EL (cell line): ENCODE measurements at places on chromosomes 7 and 10.

GRCh38 chr7:66640802-66641525 lies 12.3 kb downstream of the KCTD7 start:
- DNase-seq = no peak

DNA sequence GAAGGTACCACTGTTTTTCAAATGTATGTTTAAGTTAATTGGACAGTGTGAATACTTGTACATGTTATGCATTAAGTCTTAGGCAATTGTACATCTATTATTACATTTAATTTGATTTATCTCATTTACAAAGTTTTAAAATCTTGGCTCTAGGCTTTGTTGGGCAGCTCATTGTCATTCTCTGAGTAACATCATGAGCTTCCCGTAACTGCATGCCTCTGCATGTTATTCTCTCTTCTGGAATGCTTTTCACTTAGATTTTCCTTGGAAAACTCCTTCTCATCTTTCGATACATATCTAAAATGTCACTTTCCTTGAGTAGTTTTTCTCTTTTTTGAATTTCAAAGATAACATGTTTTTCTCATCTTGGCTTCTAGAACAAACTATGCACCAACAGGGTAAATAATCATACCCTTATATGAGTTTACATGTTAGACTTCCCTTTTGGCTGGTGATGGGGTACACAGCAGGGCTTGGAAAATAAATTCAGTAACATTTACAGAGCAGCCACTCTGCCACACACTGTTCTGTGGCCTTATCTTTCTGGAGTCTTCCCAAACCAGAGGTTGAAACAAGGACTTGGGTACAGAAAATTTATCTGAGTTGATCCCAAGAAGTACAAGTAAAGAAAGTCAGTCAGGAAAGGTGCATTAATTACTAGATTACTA lies 42.2 kb upstream of the A1CF start:
- DNase-seq = no peak

DNA sequence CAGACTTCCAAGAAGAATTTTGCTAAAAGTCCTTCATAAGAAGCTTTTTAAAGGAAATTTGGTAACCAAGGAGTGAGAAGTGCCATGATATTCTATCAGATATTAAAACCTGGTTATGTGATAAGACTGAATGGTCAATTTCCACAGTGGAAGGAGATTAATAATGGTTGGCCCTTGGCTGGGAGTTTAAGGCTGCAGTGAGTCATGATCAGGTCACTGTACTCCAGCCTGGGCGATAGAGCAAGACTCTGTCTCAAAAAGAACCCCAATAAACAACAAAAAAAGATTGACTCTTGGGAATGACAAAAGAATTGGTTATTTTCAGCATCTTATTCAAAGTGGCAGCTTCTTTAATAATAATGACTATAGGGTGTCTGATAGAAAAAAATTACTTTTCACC lies 37.2 kb downstream of the EXOC4 start:
- DNase-seq = peak; percentile 38

DNA sequence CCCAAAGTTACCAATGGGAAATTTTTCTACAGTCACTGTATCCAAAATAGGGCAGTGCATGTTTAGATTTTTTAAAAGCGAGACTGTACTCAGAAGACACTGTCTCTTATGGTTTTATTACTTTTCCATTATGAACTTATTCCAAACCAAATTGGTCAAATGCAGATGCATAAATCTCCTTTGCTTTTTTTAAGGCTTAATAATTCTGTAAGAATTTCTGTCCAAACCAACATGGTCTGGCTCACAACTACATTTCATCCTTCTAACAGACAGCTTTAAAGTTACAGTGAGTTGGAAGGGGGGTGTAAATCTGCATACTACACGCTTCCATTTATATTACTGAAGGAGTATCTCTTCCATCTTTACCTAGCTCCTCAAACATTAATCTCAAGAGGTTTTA lies 199.2 kb downstream of the SLC25A13 start:
- no peak for DNase-seq

GRCh38 chr7:2523461-2523936 lies 3.9 kb downstream of the LFNG start:
- no peak for DNase-seq

GRCh38 chr7:50333221-50333651 lies 28.7 kb downstream of the IKZF1 start:
- no peak for DNase-seq

- no peak for DNase-seq
These were observed 7.5 kb upstream of the CAV2 start for GRCh38 chr7:116491887-116492653.

- no peak for DNase-seq
These were observed 12.2 kb downstream of the HNRNPA2B1 start for GRCh38 chr7:26188206-26188956.

DNA sequence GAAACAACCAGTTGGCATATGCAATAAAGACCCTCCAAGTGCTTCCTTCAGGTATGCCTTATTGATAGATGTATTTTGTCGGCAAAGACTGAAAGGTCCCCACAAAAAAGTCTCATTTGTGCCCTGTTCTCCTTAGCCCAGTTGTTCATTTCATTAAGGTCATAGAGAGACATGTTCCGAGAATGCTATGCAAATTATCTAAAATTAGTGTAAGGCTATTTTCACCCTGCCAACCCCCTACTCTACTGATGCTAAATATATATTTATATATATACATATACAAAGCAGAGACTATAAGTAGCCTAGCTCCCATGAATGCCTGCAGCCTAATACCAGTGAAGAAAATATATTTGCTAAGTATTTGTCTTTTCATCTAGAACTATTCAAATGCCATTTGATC lies 96.7 kb upstream of the ADO start:
- no peak for DNase-seq

GRCh38 chr7:43313628-43314378 lies 201.4 kb downstream of the HECW1 start:
- no peak for DNase-seq

DNA sequence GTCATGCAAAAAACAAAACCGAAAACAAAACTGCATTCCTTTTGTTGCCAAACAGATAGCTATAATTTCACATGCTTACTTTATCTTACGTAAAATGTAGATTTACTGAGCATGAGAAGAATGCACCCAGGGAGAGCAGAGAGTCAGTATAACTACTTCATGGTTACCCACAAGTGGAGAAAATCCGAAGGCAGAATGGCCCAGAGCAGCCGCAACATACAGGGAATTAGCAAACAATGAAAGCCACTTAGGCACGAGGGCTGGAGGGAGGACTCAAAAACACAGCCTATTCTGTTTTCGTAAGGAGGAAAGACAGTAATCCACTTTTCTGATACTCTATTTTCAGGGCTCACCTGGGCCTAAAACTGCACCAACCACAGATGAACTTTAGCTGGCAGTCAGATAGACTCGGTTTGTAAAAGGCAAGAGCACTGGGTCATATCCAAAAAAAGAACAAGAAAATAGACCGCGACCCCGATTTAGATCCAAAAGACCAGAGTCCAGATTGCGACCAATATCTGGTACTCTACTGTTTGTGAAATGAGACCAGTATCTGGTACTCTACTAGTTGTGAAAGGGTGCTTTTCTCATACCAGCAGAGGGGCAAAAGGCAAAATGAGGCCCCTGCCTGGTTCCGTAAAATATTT lies 1.3 kb downstream of the ITPRIP start:
- peak; percentile 53 for DNase-seq

- peak; percentile 64 for DNase-seq
These were observed 244.4 kb downstream of the RPS24 start for GRCh38 chr10:78278058-78278404.

DNA sequence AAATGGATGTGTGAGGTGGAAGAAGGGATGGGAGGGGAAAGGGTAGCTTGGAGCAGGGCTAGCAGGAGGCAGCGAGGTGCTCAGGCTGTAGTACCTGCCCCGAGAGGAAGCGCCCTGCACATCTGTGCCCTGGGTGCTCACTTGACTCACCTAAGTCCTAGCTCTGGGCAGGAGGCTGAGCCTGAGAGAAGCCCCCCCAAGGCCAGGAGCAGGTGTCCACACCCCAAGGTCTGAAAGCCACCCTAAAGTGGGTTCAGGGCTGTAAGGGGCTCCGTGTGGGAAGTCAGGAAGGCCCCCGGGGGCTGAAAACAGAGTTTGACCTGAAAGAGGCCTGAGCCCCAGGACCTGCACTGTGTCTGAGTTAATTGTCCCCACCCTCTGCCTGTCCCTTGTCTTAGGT lies 95.8 kb upstream of the PODXL start:
- no peak for DNase-seq

- no peak for DNase-seq
These were observed 572.0 kb downstream of the PTPRN2 start for GRCh38 chr7:158015403-158016179.

- DNase-seq = no peak
These were observed 111.2 kb downstream of the OSBPL3 start for GRCh38 chr7:24868741-24869140.

DNA sequence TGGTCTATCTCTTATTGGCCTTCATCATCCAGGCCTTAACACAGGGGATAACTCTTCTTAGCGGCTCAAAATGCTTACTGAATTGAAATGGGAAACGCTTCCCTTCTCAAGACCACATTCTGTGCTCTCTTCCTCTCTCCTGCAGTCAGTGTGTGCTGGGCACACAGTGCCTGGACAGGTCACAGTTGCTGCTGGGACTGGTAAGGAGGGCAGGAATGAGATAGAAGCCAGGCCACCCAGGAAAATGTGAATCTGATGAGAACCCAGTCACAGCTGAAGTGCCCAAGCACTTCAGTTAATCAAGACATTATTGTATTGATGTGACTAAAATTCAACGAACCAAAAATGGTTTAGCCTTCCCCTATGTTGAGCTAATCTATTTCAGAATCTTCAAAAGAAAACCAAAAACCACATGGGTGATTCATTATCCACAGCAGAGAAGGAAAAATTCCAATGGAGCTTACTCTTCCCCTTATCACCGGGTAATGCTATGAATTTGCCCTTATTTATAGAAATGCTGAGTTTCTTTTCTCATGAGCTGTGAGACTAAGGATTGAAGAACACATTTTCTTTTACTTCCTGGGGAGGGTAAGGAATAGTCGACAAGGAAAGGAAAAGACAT lies 41.2 kb upstream of the PLPP4 start:
- DNase-seq = peak; percentile 86

DNA sequence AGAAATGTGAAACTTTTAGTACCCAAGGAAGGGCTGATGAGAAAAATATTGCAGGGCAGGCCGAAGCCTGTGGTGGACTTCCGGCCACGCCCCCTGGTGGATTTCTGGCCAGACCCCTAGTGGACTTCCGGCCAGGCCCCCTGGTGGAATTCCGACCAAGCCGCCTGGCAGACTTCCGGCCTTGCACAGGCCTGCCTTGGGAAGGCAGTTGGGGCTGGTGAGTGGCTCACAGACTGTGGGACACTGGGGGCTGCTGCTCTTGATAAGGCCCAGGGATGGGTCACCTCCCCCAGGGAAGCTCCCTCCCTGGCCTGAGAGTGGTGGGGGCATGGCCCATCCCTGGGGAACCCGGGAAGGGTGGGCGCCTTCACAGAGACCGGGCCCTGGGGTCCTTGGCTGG lies 116.4 kb upstream of the MKI67 start:
- DNase-seq = no peak

DNA sequence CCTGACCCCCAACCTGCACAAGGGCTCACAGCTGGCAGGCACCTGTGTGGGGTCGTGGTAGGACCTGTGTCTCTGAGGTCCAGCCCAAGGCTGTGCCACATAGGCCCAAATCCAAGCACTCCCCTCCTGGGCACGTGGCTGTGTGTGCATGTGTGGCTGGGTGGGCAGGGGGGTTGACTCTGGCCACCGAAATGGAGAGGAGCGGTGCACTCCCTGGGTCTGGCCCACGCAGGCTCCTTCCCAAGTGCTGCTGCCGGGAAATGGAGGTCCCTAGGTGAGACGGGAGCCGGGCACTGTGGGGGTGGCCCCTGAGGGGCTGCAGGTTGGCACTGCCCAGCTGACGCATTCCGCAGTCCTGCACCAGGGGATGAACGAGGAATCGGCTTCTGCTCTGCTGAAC lies 528.1 kb downstream of the DNAJB6 start:
- no peak for DNase-seq

DNA sequence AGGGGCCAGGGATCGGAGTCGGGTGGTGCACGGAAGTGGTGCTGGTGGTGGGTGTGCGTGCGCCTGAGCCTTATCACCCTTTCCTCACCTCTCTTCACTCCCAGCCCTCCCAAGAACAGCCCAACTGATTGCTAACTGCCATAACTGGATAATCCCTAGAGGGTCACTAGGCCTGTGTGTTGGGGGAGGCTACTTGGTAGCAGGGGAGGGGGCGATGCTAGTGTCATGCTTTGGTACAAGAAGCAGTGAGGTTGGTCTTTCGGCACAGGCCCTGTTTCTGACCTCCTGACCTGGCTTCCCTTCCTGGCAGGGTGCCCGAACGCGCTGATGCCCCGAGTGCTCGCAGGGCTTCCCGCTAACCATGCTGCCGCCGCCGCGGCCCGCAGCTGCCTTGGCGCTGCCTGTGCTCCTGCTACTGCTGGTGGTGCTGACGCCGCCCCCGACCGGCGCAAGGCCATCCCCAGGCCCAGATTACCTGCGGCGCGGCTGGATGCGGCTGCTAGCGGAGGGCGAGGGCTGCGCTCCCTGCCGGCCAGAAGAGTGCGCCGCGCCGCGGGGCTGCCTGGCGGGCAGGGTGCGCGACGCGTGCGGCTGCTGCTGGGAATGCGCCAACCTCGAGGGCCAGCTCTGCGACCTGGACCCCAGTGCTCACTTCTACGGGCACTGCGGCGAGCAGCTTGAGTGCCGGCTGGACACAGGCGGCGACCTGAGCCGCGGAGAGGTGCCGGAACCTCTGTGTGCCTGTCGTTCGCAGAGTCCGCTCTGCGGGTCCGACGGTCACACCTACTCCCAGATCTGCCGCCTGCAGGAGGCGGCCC lies 652 bp downstream of the KAZALD1 start:
- peak; percentile 60 for DNase-seq

GRCh38 chr10:106707657-106708056 lies 456.8 kb downstream of the SORCS1 start:
- no peak for DNase-seq

DNA sequence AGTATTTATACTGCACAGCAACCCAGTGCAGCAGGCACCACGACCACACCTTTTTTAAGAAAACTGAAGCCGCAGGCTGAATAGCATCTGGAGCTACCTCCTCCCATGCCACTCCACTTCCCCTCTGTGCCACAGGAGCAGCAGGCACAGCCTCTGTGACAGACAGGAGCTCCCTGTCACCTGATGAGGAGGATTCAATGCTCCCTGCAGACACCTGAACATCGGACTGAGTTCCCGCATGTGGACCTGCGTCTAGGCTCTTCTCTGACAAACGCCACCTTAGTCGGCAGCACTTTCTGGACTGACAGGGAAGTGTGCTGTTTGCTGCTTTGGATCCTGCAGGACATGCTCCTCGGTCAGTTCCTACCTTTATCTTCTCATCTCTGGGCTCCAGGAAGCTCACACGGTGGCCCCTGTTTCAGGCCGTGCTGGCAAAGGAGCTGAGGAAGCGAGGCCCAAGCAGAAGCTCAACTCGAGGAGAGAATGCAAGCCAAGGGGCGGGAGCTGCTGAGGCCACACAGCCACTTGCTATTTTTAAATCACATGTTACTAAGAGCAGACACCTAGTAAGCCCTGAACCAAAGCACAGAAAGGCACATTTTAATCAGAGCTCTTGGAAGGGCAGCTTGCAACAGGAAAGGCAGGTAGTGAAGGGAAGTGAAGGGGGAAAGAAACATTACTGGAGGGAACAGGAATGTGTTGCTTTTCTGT lies 56.6 kb downstream of the VOPP1 start:
- DNase-seq = no peak

GRCh38 chr7:131498237-131498885 lies 58.1 kb downstream of the PODXL start:
- no peak for DNase-seq
